ENCODE measurements at places on chromosomes 5 and 9. TPM values are rescaled to one million over a fixed set of nuclear protein-coding genes. Genes with fewer than 3 reads are reported as not detected.

The UCK1 gene
- total RNA-seq = 28.6 TPM

The PDZD2 gene
- total RNA-seq = 80.1 TPM

- DNase-seq = no peak
Measured at GRCh38 chr5:126450346-126450745, 27.1 kb downstream of the GRAMD2B start.

- no peak for DNase-seq
Measured at GRCh38 chr9:74556685-74557084, 59.5 kb downstream of the RORB start.

- DNase-seq = peak; percentile 68
Measured at GRCh38 chr5:32076699-32077695, 97.1 kb downstream of the GOLPH3 start.

DNA sequence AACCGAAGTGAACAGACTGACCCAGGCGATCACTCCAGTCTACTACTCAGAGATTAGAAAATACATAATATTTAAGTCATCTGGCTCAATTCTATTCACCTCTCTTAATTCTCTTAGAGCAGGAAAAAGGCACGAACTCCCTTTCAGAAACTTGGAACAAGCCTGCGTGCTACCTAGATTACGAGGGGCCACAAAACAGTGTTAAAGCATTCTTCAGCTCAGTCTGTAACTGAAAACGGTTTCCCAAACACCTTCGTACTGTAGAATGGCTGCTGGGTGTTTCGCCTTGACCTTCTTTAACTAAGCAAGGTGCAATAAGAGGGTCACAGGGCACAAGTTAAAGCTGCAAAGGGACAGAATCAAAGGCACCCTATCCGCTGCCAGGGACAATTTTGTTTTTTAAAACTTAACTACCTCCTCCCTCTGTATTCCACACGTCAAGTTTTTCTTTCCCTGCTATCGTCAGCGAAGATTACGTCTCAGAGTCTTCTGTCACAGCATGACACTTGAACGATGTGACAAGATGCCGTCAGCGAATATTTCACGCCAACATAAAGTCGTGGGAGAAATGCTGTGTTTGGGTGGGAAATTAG, 687 bp downstream of the LYSMD3 start:
- no peak for DNase-seq

DNA sequence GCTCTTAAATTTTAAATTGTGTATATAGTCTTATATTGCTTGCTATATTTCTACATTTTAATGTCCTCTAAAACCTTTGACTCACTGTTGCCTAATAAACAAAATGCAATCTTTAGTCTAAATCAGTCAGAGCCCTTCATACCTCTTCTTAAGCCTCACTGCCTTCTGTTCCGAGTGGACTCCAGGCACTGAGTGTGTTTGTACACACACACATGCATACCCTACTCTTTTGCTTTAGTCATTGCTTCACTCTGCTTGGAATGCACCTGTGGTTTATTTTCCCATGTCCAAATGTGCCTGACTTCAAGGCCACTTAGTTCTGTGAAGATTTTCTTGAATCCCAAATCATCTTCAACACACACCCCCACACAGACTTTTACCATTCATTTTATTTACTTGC, 60.9 kb downstream of the SLC12A2 start:
- DNase-seq = no peak

- peak; percentile 92 for DNase-seq
Measured at GRCh38 chr5:112419986-112420864, 1.1 kb upstream of the EPB41L4A start.

All from left ventricle myocardium superior (tissue), 1 donor.